Stimulated activated CD8-positive, alpha-beta memory T cell treated with anti-CD3 and anti-CD28 coated beads, Interleukin-2, amount 100 ng/mL, for 1 hour (primary cell): ENCODE measurements at places on chromosomes 12 and 14.

DNA sequence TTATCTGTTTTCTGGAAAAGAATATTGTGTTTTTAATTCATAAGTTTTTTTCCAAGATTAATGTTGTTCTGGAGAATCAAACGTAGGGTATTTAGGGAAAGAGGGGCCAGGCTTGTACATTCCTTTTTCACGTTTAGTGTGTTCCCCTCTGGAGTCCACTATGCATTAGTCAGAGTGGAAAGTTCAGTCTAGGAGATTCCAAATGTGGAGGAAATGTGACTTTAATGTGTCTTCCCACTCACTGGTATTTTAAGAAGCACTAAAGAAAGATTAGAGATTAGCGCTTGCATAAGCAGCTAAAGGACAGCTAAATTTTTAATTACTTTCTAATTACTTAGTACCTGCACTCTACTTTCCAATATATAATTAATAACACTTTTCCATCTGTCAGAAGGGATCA, 4.4 kb upstream of the PDE6H start:
- DNase-seq: no peak

DNA sequence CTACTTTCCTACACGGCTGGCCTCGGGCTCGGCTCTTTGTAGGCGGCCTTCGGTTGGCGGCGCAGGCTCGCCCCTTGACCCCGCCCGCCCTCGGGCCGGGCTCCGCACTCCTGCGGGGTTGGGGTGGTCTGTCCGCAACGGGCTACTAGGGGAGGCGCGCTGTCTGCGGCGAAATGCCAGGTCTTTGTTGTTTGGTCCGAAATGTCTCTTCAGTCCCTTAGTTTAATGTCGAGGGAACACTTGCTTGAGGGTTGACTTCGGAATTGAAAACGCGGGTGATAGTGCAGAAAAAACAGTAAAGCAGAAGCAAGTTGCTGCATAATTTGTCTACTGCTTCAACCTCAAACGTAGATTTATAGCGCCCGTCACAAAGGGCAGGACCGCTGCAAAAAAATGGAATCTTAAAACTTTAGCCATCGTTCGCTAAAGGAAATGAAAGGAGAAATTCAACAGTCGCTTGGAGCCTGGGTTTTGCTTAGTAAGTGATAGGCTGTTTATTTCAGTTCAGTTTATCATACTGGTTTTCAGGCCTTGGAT, 390 bp downstream of the JKAMP start:
- no peak for DNase-seq

- DNase-seq: no peak
Observed at GRCh38 chr14:47543459-47543858, 131.9 kb downstream of the MDGA2 start.

GRCh38 chr14:104227806-104228205, 89.4 kb downstream of the KIF26A start:
- DNase-seq: no peak

DNA sequence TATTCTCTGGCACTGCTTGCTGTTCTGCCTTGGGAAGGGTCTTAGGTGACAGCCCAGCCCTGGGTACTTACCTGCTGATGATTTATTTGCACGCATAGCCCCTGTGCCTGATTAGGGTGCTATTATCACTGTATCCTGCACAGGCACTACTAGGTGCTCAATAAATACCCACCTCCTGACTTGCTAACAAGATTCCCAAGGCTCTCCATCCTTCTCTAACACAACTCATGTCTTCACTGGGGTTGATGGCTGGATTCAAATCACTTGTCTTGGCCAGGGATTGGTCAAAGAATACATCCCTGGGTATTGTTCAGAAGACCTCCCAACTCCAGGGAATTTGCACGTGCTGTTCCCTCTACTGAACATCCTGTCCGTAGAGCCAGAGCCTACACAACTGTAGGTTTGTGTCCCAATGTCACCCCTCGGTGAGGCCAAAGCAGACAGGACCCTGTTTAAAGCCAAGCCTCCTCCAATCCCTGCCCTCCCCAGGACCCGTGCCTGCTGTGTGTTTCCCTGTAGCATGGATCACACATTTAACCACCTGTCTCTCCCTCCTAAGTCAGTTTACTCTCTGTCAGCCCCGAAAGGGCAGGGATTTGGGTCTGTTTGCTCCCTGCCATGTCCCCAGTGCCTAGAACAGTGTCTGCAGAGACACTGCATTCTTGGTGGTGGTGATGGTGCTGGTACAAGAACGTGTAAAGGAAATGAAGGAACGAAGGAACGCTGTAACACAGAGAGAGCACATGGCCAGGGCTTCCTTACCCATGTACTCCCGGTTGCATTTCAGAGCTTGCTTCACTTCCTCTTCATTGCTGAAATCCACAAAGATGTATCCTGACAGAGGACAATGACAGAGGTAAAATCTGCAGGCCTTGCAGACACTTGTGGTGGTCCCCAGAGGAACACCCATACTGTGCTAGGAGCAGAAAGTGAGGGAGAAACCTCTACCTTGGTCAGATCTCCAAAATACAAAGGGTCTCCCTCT, 16.5 kb downstream of the RBM19 start:
- no peak for DNase-seq

- DNase-seq: no peak
Observed at GRCh38 chr14:68807987-68808386, 15.1 kb upstream of the ZFP36L1 start.

- DNase-seq: no peak
Observed at GRCh38 chr14:90154110-90154509, 92.3 kb downstream of the KCNK13 start.

GRCh38 chr12:67598598-67598997, 49.9 kb upstream of the DYRK2 start:
- no peak for DNase-seq

- DNase-seq: no peak
Observed at GRCh38 chr12:132824053-132824452, 4.6 kb downstream of the GOLGA3 start.

DNA sequence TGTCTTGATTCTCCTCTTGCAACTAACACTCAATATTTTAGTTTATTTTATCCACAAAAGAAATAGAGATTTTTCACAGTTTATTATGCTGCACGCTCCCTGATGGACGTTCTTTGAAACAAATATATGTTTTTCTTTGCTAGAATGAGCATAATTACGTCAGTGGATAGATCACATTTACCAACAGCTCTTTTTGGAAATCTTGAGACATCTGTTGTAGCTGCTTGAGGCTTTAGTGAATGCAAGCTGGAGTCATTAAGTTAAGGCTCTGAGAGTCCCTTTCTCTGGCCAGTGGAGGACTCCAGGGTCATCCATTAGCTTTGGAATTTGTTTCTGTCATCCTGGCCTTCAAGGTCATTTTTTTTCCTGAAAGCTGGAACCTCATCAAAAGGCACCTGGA, 405.6 kb upstream of the TMEM132C start:
- no peak for DNase-seq

GRCh38 chr12:118318744-118319143, 54.0 kb downstream of the TAOK3 start:
- DNase-seq: no peak
